NCI-H1694 (cell line): ENCODE measurements at places on chromosomes 13 and 19.

DNA sequence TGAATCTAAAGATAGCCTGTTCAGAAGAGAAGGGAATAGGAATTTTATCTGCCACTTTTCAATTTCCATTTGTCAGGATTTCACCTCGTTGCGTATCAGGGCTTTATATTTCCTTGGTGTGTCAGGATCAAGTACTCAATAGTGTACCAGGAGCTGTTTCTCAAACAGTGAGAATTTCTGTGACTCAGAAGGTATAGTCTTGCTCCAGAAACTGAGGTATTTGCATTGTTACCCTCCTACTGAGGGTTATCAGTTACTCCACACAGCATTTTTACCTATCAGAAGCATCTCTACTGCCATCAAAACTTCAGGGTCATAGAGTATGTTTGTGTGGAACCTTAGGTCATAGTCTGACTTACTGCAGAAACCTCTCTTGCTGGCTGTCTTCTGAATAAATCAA is 271.7 kb upstream of the EDNRB start:
- no peak for DNase-seq

DNA sequence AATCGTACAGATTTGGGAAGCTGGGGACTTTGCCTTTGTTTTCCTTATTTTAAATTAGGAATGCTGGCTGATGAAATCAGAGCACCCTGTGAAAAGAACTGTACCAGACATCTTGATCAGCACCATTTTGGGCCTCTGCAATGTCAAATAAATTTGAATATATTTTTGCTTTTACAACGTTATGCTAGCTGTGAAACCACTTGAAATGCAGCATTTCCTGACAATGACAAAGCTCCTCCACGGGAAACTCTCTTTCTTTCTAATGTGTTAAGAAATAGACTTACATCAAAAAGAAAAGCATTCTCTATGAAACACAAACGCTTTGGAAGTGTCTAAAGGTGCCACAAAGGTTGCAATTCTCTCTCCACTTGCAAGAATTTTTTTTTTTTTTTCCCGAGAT is 47.1 kb upstream of the MAP3K10 start:
- no peak for DNase-seq

DNA sequence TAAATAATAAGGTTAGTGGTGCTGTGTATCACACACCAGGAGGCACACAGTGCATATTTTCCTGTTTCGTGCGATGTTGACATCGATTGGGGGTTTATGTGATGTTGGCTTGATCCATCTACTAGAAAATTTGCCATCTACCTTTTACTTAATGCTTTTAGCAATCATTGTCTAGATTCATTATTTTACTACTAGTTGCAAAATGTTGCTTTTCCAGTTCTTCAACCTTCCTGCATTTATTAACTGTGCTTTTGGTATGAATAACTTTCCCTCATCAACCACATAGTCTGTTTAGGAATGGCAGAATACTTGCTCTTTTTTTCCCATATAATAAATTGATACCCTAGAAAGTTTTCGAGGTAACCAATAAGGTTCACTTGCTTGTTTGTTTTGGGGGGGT is 17.5 kb downstream of the C13orf42 start:
- DNase-seq = no peak

- DNase-seq = no peak
Observed at GRCh38 chr13:99983499-99984401, 2.2 kb downstream of the ZIC2 start.

GRCh38 chr13:106551350-106551749 is 15.9 kb upstream of the EFNB2 start:
- DNase-seq = no peak

GRCh38 chr13:46667687-46668281 is 114.8 kb downstream of the LRCH1 start:
- no peak for DNase-seq

- DNase-seq = no peak
Observed at GRCh38 chr13:51412431-51412830, 40.4 kb downstream of the INTS6 start.

DNA sequence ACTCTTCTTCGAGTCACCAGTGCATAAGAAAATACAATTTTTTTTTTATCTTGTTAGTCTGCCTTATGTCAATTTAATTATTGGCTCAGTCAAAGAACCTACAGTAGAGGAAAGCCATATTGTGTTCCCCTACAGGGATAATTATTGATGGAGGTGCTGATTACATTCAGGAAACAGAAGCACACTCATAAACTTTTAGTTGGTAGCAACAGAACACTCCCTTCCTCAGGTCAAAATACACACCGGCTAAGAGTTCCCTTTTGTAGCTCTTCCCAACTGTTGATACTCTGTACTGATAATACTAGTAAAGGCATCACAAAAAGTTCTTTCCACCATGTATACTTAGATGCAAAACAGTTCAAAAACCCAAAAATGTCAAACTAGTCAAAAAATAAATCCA is 18.4 kb downstream of the FOXO1 start:
- DNase-seq = no peak

DNA sequence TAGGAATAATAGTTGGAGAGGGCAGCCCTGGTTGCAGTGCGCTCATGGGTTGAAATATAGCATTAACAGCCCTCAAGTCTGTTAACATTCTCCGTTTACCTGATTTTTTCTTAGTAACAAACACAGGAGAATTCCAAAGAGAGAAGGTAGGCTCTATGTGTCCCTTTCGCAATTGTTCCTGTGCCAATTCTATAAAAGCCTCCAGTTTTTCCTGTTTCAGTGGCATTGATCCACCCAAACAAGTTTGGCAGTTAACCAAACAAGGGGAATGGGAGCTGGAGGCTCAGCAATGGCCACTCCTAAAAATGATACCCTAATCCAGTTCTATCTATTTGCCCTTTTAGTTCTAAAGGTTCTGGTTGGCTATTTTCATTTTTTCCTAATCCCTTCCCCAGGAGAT is 151.6 kb downstream of the ZNF486 start:
- DNase-seq = no peak

DNA sequence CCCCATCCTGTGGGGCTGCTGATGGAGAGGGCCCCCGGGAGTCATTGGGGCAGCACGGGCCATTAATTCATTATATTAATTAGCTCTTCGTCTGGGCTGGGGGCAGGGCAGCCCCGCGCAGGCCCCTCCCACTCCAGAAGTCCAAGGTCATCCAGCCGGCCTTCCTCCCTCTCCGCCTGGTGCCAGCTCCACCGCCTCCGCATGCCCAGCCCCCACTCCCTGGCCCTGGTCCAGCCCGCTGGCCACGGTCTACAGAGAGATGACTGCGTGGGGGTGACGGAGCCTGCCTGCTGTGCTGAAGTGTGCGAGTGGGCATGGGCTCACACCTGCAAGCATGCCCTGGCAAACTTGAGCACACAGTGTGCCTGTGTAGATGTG is 8.8 kb downstream of the IGLON5 start:
- DNase-seq = no peak

DNA sequence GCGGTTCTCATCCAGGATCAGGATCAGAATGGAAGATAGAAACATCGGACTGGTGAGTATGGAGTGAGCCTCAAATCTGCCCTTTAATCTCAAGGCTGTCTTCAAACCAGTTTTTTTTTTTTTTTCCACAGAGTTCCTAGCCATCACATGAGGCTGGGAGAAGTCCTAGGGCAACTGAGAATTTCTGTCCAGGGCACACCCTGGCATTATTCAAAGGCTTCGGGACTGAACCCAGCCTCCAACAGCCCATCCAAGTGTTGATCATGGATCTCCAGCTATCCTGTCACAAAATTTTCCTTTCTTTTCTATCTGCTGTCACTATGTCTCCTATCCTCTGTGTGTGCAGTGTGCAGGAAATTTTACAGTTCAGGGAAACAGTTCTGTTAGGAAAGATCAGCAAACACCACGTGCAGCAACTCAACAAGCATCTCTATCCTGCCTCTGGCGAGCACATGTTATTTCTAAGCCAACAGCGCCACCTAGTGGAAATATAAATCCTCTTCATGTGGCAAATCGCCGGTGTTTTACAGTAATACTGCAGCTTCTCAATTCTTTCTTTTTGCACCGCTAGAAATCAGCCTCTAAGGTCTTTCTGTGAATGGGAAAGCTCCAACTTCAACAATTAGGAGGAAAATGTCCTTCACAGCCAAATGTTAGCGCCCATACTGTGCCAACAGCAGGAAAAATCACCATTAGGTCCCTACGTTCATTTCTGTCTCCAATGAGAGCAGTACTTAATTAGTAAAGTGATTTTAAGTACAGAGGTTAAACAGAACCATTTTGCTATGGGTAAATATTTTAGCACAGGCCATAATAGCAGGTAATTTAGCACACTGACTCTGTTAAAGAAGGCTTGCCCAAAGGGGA is 21.4 kb upstream of the ZNF181 start:
- peak; percentile 74 for DNase-seq

- no peak for DNase-seq
Observed at GRCh38 chr13:54124700-54125099, 1096.1 kb downstream of the OLFM4 start.

- no peak for DNase-seq
Observed at GRCh38 chr19:7415163-7415856, 66.6 kb downstream of the ARHGEF18 start.

DNA sequence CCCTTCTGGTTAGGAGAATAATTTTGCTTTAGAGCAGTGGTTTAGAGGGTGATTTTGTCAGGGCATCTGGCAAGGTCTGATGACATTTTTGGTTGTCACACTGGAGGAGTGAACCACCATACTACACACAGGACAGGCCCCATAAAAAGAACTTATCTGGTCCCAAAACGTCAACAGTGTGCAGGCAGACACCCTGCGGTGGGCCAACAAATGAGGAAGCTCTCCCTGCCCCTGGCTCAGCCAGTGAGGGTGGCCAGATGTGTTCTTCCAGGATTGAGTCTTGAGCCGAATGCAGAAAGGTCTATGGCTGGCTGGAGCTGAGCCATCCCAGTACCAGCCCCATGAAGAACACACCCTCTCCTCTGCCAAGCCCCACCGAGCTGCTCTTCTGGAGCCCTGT is 149.2 kb downstream of the MIPEP start:
- DNase-seq = no peak

- DNase-seq = no peak
Observed at GRCh38 chr19:47582320-47582909, 9.5 kb upstream of the ZNF541 start.

DNA sequence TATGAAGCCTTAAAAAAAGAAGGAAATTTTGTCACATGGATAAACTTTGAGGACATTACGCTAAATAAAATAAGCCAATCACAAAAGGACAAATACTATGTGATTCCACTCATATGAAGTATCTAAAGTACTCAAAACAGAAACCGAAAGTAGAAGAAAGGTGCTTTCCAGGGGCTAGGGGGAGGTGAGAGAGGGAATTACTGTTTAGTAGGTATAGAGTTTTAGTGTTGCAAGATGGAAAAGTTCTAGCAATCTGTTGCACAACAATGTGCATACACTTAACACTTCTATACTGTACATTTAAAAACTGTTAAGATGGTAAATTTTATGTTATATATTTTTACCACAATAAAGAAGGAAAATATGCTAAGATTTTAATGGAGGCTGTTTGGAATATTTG is 83.0 kb downstream of the POLR1D start:
- no peak for DNase-seq

DNA sequence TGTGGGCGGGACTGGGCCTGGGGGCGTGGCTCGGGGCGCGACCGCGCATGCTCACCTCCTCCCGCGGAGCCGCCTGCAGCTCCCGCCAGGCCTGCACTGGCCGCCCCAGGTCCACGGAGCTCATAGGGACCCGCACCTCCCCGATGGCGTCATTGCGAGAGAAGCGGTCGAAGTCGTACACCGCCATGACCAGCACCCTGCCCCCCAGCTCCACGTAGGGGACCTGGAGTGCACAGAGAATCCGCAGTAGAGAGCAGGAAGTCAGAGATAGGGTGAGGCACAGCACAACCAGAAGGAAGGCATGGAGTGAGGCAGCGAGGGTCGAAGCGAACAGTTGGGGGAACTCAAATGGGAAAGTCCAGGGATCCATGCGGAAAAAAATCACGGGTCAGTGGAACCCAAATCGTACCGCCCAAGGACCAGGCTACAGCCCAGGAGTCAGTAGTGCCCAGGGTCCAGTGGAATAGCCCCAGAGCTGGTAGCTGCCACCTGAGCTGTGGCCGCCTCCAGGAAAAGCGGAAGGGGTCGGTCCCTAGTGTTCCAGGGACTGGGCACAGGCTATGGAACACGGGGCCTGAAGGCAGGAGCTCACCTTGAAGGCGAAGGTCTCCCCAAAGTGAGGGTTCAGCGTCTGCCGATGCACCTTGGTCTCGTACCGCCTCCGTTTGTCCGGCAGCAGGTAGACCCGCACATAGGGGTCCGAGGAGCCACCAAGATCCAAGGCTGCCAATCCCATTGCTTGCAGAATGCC is 4.8 kb downstream of the SYT5 start:
- DNase-seq = no peak

- peak; percentile 0 for DNase-seq
Observed at GRCh38 chr13:65940720-65941119, 1289.4 kb downstream of the PCDH9 start.

DNA sequence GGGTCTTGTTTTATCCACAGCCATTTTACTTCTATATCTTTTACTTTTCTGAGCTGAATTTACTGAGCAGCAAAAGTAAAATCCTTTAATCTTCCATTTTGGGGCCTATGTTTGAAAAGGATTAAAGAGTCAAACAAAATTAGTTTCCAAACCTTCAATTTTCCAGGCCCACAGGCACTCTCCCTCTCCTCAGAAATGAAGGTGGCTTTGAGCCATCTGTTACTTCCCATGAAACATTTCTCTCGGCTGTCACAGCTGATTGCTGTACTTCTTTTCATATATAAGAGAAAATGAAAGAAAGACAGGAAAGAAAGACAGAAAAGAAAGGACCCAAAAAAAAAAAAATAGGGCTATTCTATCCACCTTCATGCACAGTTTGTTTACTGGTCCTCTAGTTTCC is 194.9 kb downstream of the LACC1 start:
- no peak for DNase-seq

- DNase-seq = no peak
Observed at GRCh38 chr19:44807652-44808462, 1.0 kb upstream of the BCAM start.

DNA sequence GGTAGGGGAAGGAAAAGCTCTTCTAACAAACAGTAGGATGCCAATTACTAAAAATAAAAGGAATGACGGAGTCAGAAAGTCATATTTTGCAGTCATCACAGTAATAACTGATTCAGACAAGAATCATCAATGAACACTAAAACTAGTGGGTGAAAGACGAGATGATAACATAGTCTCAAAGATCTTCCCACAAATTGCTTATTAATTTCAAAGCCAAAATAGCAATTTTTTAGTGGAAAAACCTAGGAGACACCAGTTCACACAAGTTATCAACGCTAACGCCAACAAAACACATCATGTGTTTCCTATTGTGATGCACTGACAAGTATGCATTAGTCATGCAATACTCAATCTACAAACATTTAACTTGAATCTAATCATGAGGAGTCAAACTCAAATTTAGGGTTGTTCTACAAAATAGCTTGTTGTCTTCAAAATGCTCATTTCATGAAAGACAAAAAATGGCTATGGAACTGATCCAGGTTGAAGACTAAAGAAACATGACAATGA is 18.6 kb downstream of the ZNF233 start:
- no peak for DNase-seq
